ENCODE measurements at places on chromosomes 13 and 19.

DNA sequence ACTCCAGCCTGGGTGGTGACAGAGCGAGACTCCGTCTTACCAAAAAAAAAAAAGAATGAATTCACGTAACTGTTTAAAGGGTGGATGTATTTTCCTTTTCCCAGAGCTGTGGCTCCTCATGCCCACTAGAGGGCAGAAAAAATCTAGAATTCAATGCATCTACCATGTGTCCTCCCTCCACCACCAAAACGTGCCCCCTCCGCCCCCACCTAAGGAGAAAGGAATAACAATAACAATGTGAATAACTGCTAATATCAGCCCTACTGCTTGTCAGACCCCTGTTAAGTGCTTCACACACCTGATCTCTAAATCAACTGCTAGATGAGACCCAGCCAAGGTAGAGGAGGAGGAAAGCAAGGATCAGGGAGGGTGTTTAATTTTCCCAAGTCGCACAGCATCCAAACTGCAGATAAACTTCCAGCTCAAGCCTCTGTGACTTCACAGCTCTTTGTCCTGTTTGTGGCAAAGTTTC lies 20.2 kb upstream of the PNMA8B start:
- no peak for DNase-seq

- no peak for DNase-seq
These were observed at the start of gene ATP8B3 for GRCh38 chr19:1811942-1812425. ATP8B3 (minus strand) TSS chr19:1812276; CDS start chr19:1811736, 540 bp downstream.

DNA sequence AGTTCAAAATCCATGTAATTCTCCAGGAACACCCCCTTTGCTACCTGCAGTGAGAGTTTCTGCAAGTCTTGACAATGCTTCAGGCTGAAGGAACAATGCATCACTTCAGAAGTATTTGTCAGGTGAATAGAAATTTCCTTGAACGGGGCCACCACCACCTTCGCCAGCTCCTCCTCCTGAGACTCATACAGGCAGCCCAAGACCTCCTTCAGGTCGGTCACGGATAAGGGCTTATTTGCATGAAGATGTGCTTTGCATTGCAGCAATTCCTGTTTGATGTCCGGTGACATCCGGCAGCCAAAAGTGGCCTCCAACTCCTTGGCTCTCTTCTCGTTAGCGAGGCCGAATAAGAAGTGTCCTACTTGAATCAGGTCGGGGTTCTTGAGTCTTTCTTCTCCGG lies 8.4 kb downstream of the NLRP7 start:
- DNase-seq, result no peak

GRCh38 chr19:10706990-10707389 lies 5.8 kb downstream of the QTRT1 start:
- DNase-seq, result no peak

- no peak for DNase-seq
These were observed 80.0 kb upstream of the FREM2 start for GRCh38 chr13:38606699-38607535.

GRCh38 chr19:58021541-58022282 lies 12.1 kb upstream of the ZSCAN1 start:
- DNase-seq, result no peak

DNA sequence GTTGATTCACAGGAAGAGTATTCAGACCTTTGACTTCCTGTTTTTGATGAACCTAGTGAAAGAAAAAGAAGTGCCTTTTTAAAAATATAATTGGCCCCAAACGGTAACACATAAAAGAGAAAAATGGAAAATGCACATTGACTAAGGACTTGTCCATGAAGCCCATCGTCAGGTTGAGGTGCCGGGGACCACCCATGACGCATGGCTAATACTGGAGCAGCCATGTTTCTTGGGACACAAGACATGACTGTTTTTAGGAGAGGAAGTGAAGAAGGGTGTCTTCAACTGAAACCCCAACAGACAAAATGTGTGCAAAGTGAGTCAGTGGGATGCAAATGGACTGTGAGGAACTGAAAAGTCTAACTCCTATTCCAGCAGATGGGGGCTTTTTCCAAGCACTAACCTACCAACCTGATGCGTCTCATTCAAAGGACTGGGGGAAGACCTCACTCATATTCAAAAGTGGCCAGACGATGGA lies 459.4 kb downstream of the FOXO1 start:
- DNase-seq, result no peak

- DNase-seq, result no peak
These were observed 15.2 kb upstream of the MCF2L start for GRCh38 chr13:112953591-112954487.

DNA sequence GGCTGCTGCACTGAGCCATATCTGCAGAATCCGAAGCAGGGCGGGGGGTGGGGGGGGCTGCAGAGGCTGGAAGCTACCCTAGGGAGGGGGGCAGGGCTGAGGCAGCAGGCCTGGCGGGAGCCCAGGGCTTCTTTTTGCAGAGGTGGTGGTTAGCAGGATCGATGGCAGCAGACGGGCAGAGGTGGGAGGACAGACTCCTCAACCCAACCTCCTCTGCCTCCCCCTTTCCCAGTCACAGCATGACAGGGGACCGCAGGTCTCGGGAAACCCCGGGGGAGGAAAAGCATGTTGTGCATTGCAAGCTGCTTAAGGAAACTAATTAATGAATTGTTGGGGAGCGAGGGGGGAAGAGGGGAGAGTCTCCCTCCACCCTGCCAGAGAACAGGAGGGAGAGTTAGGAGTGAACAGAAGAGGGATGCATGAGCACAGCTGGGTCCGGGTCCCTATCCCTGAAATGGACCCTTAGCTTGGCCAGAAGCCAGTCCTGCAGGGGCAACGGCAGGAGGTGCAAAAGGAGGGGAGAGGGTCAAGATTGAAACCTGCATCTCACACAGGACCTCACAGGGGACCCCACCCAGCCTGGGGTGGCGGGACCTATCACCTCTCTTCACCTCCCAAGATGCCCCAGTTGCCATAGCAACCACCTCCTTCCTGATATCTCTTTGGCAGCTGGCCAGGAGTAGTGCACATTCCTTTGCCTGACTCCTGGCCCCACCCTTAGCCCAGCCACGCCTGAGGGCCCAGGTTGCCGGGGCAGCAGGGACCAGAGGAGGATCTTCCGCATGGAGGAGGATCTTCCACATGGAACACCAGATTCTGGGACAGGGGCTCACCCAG lies 1.8 kb downstream of the FXYD7 start:
- no peak for DNase-seq

DNA sequence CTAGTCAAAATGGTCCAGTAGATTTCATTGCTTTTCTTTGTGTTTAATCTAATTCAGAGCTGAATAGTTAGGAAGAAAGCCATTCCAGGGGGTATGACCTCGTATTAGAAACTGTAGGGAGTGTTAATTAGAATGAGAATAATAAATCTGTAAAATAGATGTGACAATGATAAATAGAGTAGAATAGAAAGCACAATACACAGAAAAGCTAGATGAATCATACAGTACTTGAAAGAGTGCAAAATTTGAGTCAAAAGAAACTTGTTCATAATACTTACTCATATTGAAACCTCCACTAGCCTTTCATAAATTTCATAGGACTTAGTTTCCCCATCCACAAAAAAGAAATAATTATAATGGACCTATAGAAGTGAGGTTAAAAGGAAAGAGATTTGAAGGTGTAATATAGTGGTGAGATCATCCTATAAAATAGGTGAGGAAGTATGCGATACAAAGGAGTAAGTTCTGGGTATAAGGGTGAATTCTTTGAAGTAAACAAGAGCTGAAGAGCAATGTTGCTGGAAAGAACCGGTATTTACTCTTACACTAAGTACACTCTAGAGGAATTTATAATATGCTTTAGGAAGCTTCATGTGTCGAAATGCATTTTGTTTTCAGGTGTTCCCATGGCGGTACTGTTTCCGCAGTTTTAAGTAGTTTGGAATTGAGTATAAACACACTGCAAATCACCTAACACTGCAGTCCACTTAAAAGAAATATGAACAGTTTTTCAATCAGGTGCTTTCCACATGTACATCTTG lies 21.9 kb downstream of the PCDH17 start:
- DNase-seq, result no peak

DNA sequence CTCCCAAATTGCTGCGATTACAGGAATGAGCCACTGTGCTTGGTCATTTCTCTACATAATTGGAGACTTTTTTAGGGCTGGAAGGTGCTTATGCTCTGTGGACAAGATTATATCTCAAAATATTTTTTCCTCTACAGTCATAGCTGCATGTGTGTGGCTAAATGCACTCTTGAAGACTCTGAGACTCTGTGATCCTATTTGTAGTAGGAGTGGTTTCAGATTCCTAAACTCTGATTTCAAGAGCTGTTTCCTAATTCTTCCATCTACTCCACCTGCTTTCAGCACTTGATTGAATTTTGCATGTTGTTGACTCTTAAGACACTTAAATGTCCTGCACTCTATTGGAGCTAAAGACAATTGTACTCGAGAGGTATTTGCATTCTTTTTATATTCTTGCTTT lies 78.0 kb downstream of the KLF5 start:
- no peak for DNase-seq

GRCh38 chr19:15715642-15716041 lies 12.2 kb upstream of the OR10H2 start:
- no peak for DNase-seq

GRCh38 chr19:37669450-37669914 lies 14.2 kb upstream of the ZFP30 start:
- no peak for DNase-seq

GRCh38 chr19:41328842-41329225 lies 18.9 kb downstream of the CCDC97 start:
- DNase-seq, result no peak

GRCh38 chr13:99307247-99307646 lies at the start of gene GPR183:
GPR183 (minus strand) TSS chr13:99307399; CDS start chr13:99296145, 11,254 bp downstream.
- no peak for DNase-seq

GRCh38 chr19:38221919-38222830 lies 1.8 kb downstream of the DPF1 start:
- DNase-seq, result no peak

GRCh38 chr13:111270126-111270525 lies 50.3 kb upstream of the TEX29 start:
- DNase-seq, result no peak

DNA sequence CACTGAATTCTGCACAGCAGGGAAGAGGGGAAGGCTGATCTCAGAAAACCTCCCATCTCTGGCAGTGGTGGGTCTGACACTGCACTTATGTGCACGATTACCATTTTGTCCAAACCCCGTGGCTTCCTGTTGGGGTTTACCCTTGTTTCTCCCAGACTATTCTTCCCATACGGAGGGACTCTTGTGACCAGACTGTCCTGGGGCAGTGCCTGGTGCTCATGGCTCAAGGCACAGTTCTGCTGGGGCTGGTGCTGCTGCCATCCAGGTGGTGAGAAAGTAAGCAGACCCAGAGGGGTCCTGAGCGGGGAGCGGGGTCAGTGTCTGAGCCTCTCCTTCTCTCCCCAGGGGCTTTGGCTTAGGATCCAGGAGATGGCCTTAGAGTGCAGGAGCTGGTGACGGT lies 5.1 kb upstream of the SIGLEC9 start:
- no peak for DNase-seq

GRCh38 chr13:50085063-50085462 lies 69.8 kb downstream of the KCNRG start:
- no peak for DNase-seq

GRCh38 chr13:56752636-56753035 lies 388.1 kb upstream of the PRR20A start:
- DNase-seq, result no peak

DNA sequence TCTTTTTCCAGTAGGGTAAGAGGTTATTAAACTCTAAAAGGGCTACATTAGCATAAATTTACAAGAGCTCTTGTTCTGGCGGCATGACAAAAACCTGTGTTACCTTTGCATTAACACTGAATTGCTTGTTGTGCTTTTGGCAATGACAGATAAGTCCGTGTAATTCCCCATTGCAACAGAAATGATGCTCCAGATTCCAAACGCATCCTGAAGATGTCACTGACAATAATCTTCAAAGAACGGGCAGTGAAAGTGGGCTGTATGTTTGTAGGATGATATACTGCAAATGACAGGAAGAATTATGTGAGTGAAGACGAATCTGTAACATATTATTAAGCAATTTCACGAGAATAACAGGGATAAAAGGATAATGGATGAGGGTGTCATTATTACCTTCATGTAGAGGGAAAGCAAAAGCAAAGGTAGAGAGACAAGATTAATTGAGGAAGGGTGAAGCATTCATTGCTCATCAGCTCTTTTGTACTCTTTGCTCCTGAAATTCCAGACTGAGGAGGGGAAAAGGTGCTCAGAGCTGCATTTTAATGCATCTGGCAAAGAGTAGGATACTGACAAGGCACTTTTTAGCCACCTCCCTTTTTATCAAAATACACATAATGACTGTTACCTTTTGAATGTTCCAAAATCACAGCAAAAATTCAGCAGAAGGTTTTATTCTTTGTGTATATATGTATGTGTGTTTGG lies 38.5 kb upstream of the MAB21L1 start:
- no peak for DNase-seq

DNA sequence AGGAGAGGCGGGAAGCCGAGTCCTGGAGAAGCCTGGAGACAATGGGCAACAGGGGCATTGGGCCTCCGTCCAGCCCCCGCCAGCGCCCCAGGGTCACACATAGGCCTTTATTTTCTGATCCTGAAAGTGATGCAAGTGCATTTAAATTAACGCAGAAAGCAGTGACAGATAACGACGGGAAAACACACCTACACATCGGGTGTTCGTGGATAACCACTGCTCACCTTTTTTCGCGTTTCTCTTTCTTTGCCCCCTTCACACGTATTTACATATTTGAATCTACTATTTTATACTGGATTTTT lies 30.4 kb upstream of the GRTP1 start:
- DNase-seq, result no peak

GRCh38 chr13:39641645-39642044 lies 13.8 kb upstream of the COG6 start:
- DNase-seq, result no peak

- DNase-seq, result no peak
These were observed 195.7 kb upstream of the IPO5 start for GRCh38 chr13:97757807-97758206.

DNA sequence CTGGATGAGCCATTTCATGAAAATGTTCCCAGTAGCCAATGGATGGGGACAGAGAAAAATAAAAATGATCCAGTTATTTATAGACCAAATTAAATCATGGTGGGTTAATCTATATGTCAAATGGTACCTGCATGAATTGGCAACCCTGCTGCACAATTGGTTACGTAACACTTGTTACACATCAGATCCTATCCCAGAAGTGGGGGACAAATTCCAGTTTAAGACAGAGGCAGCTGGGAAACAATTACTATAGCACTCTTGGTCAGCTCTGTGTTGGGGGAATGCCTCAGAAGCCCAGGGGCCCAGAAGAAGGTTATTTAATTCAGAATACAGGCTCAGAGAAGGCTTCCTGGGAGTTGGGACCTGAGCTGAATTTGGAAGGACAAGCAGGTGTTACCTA lies 81.1 kb upstream of the FLT1 start:
- DNase-seq, result no peak

DNA sequence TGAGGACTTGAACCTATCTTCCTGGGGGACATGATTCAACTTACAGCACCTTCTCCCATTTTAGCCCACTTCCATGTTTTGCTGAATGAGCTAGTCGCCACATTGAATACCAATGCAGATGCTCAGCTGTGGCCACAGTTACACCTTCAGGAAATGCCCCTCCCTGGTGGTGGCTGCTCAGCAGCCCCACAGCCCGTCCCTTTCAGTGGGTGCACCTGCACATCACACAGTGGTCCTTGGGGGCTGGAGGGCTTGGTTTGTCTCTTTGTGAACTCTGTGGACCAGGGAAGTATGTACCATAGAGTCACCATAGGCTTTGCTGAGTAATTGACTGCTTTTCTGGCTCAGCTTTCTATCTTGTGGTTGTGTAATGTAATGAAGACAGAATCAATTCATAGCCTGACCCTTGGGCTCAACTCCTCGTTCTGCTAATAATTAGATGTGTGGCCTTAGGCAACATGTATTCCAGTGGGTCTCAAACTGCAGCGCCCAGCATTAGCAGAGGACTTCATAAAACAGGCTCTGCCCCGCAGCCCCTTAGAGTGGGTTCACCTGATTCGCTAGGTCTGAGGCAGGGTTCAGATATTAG lies 48.1 kb upstream of the FARP1 start:
- no peak for DNase-seq
